ENCODE measurements at places on chromosomes 2 and 18.
A peak's percentile ranks its signal among the peaks of the same experiment; 100 is the strongest.

DNA sequence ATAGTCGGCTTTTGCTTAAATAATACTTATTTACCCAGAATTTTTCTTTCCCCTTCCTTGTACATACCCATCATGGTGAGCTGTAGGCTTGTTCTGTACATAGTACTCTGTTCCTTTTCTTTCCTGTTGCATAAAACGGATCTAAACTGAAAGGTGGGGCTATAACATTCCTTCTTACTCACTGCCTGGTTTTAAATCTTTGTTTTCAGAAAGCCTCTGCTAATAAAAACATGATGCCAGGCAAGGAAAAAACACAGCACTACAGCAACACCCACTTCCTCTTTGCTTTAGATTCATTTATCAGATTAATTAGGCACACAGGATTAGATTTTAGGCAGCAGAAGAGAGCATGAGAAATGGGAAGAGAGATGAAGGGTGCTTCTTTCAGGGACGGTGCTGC, 19.6 kb upstream of the STON1 start:
- DNase-seq: no peak

GRCh38 chr2:127389778-127390435, 2.1 kb upstream of the MAP3K2 start:
- no peak for DNase-seq

GRCh38 chr2:230796280-230796862, 68.4 kb upstream of the ITM2C start:
- no peak for DNase-seq

GRCh38 chr18:22704586-22704918, 228.6 kb upstream of the RBBP8 start:
- DNase-seq: no peak

DNA sequence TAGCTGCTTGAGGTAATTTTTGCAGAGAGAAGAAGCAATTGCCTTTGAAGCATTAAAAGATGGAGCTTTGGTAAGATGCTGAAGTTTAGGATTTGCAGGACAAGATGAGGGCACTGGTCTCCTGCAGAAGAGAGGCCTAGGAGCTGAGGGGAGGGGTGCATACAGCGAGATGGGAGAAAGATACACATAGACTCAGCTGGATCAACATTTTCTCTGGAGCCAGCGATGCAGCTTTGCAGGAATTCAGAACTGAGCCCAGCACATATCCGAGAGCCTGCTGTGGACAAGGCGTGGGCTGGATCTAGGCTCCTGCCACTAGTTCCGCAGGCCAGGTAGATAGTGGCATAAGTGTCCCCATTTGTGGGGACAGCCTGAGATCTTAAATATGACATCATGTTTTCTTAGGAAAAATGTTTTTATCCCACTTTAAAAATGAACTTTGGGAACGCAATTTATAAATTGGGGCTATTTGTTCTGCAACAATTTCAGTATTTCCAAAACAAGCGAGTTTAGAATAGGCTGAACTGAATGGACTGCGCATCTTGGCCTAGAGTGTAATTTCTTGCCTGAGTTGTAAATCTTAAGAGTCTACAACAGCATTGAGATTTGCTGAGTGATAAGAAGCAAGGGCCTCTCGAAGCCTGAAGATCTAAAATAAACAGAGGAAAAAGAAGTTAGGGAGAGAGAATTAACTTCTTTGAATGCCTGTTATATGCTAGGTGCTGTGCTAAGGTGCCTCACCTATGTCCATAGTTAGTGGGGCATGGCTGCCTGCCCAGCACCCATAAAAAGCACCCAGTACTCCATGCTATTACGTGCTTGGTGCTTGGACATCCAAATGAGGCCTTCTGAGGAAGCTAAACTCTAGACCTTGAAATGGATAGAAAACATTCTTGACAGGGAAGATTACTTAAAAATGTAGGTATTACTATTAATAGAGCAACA, 17.3 kb downstream of the GRHL1 start:
- no peak for DNase-seq

- no peak for DNase-seq
Measured at GRCh38 chr18:35497027-35497369, 762 bp downstream of the INO80C start.

- peak; percentile 22 for DNase-seq
Measured at GRCh38 chr18:36499938-36500337, 202.4 kb downstream of the FHOD3 start.

- peak; percentile 86 for DNase-seq
Measured at GRCh38 chr2:64260817-64261216, 116.6 kb upstream of the PELI1 start.

DNA sequence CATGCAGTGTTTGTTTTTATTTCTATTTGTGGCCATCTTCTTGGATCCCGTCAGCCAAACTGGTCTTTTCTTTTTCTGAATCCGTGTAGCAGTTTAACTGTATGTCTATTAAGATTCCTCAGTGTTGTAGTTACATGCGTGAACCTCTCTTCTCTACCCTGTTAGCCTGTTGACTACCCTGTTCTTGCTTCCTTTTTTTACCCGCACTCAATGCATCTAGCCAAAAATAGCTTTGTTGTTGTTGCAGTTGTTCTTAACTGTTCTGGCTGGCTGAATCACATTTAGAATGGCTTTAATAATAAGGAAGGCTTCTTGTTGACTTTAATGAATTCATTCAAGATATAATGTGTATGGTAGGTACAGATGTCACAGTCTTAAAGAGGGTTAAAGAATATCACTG, 137.1 kb downstream of the LCLAT1 start:
- peak; percentile 21 for DNase-seq

- no peak for DNase-seq
Measured at GRCh38 chr18:73947180-73947921, 200.3 kb downstream of the FBXO15 start.

DNA sequence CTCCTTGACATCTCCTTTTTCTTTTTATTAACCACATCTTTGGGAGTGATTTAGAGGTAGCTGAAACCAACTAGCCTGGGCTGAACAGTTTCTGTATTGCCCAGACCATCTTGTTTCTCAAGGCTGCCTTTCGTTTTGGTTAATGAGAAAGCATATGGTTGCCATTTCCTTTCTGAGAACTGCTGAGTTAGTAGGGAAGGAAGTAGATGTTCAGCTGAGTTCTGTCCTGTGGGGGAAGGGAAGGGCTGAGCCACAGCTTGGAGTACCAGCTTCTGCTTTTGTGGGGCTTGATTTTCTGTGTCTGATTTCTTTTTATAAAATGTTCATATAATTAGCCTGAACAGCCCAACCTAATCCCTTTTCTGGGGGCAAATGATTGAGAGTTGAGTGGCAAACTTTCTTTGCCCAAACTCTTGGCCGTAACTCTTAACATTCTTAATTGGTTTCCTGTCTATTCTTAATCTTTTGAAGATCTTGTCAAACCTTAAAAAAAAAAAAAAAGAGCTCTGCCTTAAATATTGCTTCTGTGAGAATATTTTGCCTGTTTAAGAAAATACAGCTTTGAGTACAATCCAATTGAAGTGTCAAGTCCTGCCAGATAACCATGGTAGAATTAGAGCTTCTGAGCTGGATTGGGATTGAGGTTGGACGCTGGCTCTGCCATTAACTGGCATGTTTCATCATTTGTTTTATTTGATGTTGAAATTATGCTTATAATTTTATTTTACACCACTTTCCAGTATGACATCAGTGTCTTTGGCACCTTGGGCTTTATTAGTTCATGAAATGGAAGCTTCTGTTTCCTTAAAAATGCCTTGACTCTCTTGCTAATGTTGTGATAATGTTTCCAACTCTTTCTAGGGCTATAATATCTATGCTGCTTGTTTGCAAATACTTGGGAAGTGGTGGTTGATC, 1.9 kb upstream of the NABP1 start:
- peak; percentile 92 for DNase-seq

Data from GM12864 (cell line).